ENCODE measurements at places on chromosomes 2 and 18.

GRCh38 chr2:120257522-120257921 is 4.9 kb downstream of the RALB start:
- no peak for DNase-seq

GRCh38 chr18:9520666-9521065 is 45.4 kb downstream of the RALBP1 start:
- no peak for DNase-seq

DNA sequence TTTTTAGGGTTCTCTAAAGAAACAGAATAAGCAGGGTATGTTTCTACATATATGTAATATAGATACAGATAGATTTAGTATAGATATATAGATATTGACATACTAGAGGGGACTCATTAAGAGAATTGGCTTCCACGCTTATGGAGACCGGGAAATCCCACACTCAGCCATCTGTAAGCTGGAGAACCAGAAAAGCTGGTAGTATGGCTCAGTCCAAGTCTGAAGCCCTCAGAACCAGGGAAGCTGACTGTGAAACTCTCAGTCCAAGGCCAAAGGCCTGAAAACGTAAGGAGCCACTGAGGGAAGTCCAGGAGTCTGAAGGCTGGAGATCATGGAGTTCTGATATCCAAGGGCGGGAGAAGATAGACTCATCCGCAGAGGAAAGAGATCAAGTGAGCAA is 441.3 kb upstream of the CDH20 start:
- no peak for DNase-seq

DNA sequence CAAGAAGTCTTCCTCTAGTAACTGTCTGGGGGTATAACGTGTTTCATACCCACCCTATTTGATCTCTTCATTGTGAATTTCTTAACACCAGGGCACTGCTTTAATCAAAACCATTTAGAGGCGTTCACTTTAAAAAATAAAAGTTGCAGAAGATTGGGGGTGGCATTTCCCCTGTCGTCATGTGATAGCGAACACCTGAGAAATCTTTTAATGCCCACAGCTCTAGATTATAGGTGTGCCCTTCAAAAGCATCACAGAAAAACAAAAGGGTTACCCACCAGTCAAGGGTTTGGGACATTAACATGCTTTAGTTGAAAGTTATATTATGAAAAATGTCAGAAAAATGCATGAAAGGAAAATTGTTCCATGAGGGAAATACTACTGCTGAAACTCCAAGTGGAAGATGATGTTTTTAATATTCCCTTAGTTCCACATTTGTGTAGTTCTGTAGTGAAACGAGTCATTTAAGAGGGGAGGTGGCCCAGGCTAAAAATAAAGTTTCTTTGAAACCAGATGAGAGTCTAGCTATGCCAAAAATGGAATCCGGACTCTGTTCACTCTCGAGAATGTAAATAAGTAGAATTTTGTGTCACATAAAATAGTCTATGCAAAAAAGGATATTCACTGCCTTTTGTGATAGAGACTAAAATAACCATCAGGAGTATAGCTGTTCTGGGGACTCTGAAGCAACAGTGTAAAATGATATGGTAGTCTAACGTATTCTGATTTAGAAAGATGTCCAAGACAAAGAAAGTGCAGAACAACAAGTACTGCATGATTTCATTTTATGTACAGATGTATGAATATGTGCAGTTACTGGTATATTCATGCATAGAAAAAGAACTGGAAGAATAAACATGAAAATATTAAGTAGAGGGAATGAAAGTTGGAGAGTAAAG is 95.3 kb downstream of the TMEM247 start:
- DNase-seq = no peak

DNA sequence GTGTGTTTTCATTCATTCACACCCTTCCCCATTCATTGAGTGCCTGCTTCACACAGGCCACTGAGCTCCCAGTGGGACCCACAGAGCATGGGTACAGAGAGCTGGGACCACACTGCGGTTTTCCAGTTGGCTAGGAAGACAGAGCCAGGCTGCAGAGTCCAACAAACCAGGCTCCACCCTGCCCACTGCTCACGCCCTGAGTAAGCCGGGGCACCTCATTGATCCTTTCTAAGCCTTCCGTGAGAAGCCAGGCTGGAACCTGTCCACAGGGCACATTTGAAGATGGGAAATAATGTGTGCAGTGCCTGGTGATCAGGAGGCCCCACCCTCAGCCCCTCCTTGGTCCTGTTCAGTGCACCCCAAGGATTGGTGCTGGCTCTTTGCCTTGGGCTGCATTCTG is 13.5 kb downstream of the KCNIP3 start:
- no peak for DNase-seq

DNA sequence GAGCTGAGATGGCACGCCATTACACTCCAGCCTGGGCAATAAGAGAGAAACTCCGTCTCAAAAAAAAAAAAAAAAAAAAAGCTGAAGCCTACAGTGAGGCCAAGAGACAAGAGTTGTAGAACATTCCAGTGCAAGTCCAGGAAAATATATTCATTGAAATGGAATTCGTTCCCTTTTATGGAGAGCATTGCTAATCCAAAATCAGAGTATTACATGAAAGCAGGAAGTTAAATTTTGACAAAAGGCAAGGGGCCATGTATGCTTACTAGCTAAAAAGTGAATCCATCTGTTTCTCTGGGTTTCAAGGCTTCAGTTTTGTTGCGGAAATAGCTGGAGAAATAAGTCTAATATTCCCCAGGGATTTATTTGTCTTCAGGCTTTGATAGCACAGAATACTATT is 471.7 kb downstream of the THSD7B start:
- DNase-seq = no peak

DNA sequence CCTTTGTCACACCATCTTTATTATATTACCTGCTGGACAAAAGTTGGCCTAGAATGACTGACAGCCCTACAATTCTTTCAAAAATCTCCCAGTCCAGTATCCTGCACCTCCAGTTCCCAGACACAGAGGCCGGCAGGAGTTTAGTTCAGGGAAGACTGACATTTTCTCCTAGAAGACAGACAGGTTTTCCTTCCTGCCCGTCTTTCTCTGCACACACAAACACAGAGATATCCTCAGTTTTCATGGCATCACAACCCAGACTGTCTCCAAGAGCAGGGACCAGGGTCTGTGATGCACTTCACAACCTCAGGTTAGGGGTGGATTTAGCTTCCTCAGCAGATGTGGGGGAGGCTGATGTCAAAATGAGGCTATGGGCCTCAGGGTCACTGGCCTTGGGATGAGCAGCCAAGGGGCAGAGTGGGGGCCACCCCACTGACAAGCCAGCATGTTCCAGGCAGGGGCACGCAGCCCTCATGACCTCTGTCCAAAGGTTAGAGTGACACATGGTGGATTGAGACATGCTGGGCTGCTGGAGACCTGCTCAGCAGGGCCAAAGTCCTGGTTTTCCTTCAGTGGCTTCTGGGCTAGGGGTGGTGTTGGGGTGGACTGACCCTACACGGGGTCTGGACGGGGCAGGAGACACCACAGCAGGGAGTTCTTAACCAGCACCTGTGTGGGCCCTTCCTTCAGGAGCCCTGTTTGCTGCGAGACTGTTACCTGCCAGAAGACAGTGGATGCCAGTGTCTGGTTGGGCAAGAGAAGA is 70.5 kb downstream of the SFXN5 start:
- DNase-seq = peak; percentile 55

GRCh38 chr18:28152754-28153153 is 24.2 kb downstream of the CDH2 start:
- DNase-seq = no peak

DNA sequence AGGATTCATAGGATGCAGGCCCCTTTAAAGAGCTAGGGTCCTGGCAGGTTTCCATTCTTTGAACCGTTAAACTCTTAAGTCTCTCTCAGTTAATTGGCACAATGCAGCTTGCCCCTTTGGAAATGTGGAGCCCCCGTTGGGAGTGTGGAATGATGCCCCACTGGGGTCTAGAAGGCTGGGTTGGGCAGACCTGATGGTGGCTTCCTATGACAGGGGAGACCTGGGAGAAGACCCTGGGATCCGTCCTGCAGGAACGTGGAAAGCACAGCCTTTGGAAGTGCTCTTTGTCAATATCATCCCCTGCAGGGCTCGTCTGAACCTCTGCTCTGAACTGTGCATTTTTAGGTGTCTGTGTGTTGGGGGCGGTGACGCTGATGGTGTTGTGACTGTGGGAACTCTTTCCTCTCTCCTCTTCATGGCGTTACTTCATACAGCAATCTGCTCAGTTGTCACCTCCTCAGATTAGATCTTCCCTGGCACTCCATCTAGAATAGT is 190.6 kb downstream of the MYCN start:
- DNase-seq = no peak

- DNase-seq = no peak
Measured at GRCh38 chr2:128466776-128467175, 148.1 kb upstream of the HS6ST1 start.

- peak; percentile 40 for DNase-seq
Measured at GRCh38 chr2:63486861-63487290, 101.4 kb downstream of the WDPCP start.

DNA sequence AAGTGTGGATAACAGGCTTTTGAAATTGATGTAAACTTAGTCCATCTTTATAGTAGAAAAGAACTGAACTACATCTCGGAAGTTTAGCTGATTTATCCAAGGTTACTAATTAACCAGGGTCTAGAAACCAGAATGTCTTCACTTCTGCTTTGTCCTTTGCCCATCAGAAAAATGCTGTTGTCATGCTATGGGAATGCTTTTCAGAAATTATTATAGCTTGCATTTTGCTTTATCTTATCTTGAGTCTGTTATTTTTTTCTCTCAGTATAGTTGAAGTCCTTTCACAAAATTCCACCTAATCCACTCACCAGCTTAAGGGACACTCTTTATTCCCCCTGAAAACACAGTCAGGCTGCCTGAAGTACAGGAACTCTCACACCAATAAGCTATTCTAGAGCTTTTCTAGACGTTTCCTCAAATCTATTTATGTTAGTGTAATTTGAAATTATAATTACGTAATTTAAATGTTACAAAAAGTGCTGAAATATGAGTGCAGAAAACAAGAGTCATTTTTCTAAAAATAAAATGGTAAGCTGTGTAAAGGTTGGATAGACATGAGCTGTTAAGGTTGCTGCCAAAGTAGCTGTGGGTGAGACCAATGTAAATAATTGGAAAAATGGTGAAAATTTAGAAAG is 456.3 kb downstream of the TGIF1 start:
- DNase-seq = no peak

GRCh38 chr2:218065239-218066006 is 3.6 kb upstream of the RUFY4 start:
- no peak for DNase-seq

DNA sequence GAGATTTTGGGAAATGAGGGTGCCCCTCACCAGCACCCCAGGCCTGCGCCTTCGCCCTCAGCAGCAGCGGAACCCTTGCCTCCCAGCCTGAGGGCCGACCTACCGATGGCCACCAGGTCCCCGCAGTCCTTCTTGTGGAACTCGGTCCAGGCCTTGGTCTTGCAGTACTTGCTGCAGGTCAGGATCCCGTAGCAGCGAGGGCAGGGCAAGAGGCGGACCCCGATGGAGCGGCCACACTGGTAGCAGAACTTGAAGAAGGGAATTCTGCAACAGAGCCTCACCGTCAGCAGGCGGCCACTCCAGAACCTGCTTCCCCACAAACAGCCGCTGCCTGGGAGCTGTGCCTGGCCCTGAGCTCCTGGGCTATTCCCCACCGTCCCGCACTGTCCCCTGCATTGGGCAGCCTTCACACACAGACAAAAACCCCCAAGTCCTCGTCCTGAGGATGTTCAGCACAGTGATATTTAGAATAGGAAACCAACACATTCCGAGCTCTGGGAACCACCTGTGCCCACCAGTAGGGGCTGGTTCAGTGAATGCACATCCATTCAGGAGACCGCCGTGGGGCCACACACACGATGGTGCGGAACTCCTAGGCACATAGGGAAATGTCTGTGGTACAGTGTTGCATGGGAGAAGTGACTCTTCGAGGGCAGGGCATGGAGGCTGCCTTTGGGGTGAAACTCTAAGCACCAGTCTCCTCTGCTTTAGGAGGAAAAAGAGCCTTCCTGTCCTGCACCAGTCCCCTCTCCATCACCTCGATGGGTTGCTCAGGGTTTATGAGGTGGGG is 45.6 kb downstream of the GPC1 start:
- no peak for DNase-seq

- DNase-seq = peak; percentile 13
Measured at GRCh38 chr18:24051031-24051947, 36.7 kb downstream of the TTC39C start.

- no peak for DNase-seq
Measured at GRCh38 chr2:3264010-3264744, 113.4 kb downstream of the EIPR1 start.

- no peak for DNase-seq
Measured at GRCh38 chr2:227933884-227934283, 62.5 kb downstream of the DAW1 start.

DNA sequence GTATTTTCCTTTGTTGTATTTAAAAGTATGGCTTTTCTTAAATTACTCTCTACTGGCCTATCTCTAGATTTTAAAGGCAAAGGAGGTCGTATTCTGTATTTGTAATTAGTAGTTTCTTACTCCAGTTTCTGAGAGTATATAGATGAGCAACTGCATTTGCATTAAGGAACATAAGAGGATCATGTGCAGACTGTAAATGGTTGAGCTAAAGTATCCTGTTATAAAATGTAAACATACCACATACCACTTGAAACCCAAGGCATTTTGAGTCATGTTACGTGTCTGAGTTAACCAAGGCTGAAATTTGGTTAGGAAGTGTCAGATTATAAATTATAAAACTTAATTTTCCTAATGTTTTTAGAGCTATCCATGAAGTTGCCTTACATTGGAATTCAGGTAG is 76.3 kb downstream of the GPD2 start:
- DNase-seq = no peak

GRCh38 chr2:96436416-96436815 is 68.7 kb downstream of the NEURL3 start:
- no peak for DNase-seq

DNA sequence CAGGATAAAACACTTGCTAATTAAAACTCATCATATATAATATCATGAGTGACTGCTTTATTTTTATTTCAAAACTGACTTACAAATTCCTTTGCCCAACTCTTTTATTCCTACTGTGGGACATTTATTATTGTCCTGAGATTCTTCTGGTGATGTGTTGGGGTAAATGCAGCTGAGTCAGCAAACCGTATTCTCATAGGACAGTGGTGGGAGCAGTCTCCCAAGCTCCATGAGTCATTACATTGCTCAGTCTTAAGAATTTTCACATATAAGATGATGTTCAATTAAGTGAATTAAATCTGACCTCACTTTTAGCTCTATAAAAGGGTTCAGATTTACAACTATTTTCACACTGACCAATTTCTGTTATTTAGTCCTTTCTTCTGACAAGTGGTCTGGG is 1530.7 kb downstream of the LRP1B start:
- DNase-seq = no peak
